Caki2 (cell line): ENCODE measurements at places on chromosomes 12 and 14.

GRCh38 chr14:51996148-51996746, 6.9 kb downstream of the RTRAF start:
- DNase-seq: peak; percentile 29

DNA sequence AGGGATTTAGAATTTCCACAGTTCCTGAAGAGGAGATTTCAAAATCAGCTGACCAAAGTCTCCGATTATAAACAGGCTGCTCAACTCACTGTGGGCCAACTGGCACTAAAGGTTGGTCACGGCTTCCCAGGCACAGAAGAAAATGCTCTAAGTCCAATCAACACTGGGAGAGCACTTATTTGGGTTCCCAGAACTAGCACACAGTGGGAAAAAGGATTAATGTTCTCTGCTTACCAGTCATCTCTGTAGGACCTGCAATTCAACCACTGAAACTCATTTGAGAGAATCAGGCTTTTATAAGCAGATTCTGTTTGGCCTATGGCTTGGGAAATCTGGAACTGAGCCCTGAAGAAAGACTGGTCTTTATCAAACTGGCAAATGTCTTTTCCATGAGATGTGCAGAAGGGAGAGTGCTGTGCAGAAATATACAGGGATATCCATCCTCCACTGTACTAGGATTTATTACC, 49.4 kb downstream of the ABCC9 start:
- no peak for DNase-seq

DNA sequence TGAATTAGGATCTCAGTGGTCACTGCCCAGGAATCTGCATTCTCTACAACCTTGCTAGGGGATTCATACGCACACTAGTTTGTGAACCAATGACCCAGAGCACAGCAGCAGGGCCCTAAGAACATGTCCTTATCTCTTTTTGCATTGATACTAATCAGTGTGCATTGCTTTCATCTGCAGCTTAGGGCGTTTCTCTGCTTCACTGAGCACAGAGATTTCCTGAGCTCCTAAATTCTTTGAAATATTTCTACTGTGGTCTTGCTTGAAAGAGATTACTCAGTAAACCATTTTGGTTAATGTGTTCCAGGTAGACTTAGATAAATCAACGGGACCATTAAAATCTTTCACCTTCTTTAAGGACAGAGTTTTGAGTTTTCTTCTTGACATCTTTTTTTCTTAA, 351.3 kb upstream of the KITLG start:
- peak; percentile 84 for DNase-seq

GRCh38 chr12:62050785-62051184, 209.4 kb upstream of the USP15 start:
- no peak for DNase-seq

DNA sequence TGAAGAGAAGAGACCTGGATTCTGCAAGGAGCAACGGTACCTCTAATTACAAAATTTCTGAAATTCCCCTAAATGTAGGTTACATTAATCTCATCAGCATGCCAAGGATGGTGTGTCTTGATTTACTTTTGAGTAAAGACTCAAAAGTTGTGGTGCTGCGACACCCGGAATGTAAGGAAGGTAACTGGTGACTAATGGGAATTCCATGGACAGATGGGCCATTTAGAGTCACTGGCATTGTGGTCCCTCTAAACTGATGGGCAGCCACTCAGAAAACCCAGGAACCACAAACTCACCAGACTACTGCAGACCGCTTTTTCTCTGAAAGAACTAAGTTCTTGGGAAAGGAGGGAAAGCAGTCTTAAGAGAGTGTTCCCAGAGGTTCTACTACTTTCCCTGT, 32.8 kb downstream of the GRIN2B start:
- peak; percentile 46 for DNase-seq

DNA sequence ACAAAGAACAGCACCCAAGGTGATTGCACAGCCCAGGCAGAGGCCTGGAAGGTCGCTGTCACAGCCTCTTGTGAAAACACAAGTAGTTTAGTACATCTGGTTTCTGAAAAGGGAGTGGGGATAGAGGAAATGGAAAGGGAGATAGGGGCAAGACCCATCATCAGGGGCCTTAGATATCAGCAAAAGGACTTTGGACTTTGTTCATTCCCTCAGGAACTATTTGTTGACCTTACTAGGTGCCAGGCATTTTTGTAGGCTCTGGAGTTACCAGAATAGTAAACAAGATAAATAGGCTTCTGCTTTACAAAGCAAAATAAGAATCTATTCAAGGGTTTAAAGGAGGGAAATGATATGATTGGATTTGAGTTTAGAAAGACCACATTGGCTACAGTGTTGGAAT, 199.4 kb upstream of the CDKN3 start:
- no peak for DNase-seq
